Stimulated activated CD4-positive, alpha-beta T cell treated with anti-CD3 and anti-CD28 coated beads, TNF-alpha, amount 100 ng/mL, for 4 hours (primary cell): ENCODE measurements at places on chromosomes 6 and 20.

DNA sequence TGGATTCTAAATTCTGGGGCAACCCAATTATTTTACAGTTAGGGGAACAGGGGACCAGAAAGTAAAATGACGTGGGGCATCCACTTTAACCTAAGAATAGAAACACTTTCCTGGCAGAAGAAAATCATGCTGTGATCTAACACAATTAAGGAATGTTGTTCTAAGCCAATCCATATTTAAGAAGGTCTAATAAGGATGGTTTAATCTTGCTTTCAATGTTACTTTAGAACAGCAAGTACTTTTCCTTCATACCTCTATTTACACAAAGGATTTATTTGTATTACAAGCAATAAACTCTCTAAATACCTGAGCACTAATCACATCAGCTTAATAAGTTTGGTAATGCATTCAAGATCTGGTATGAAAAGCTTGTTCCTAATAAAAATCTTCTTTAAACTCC lies 32.4 kb downstream of the SLC2A12 start:
- no peak for DNase-seq

DNA sequence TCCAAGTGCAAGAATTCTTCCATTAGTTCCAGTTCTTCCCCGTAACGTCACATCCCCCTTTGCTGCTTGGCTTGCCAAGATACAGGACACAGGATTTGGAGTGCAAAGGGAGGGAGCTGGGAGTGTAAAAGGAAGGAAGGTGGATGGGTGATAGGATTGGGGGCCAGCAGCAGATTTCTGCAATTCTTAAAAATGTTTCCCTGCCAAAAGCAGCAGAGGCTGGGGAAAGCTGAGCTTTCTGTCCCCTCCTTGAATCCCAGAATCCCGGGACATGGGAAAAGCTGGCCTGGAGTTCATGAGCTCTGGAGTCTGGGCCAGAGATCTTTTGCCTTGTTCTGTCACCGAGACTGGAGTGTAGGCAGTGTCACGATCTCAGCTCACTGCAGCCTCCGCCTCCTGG lies 60.0 kb upstream of the EPB41L1 start:
- DNase-seq: no peak

DNA sequence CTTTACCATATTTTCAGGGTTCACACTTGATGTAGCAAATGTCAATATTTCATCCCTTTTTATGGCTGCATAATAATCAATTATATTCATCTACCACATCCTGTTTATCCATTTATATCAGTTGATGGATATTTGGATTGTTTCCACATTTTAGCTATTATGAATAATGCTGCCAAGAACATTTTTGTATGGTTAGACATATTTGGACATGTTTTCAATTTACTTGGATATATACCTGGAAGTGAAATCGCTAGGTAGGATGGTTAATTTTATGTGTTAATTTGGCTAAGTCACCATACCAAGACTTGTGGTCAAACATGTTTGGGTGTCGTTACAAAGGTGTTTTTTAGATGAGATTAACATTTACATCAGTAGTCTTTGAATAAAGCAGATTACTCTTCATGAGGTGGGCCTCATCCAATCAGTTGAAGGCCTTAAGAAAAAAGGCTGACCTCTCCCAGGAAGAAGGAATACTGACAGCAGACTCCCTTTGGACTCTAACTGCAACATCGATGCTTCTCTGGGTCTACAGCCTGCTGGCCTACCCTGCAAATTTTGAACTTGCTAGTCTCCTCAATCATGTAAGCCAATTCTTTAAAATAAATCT lies 196.5 kb downstream of the BACH2 start:
- DNase-seq: no peak

DNA sequence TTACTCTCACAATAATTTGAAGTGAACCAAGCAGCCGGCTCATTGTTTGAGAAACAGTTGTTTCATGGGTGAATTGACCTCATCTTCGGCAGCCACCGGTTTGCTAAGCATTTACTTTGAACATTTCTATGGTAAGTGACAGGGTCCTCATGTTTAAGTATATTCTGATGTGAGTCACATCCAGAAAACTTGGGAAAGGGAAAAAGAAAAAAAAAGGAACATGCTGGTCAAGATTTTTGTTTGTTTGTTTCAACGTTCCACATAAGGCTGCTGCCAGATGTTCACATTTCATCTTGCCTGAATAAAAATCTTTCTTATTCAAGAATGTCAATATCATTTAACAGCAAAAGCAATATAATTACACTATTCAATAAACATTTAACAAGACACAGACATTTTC lies 55.0 kb upstream of the EXOC2 start:
- no peak for DNase-seq

DNA sequence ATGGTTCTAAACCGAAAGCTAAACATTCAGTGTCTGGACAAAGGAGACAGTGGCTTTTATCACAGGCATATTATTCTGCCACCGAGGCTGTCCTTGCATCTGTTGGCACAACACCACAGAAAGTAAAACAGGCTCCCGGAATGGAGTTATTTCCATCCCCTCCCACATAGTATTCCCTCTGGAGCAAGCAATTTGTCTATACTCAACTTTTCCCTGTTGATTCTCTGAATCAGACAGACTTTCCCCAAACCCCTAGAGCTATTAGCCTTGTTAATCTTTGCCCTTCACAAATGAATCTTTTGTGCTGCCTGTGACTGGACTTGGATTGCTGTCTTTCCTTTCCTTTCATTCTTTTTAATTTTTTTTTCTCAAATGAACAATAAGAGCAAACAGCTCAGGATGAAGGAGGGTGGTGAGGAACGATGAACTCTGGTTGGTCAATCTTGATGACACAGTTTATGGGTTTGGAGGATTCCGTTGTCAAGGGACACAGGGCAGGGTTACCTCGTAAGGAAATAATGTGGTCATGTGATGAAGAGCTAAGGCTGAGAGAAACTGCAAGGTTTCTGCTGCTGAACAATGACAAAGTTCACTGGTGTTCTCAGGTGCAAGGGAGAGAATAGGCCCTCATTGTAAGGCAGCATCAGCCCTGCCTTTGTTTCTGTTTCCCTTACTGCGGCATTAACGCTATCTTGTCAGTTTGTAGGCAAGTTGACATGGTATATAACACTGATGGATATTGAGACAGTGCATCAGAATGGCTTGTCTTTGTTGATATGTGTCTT lies 275.0 kb upstream of the BMP2 start:
- no peak for DNase-seq

GRCh38 chr6:38216451-38216850 lies 396.9 kb downstream of the ZFAND3 start:
- DNase-seq: no peak

- DNase-seq: no peak
Measured at GRCh38 chr6:63553208-63553607, 19.1 kb upstream of the LOC128125822 start.

- no peak for DNase-seq
Measured at GRCh38 chr6:158009114-158009891, 27.6 kb downstream of the SYNJ2 start.

DNA sequence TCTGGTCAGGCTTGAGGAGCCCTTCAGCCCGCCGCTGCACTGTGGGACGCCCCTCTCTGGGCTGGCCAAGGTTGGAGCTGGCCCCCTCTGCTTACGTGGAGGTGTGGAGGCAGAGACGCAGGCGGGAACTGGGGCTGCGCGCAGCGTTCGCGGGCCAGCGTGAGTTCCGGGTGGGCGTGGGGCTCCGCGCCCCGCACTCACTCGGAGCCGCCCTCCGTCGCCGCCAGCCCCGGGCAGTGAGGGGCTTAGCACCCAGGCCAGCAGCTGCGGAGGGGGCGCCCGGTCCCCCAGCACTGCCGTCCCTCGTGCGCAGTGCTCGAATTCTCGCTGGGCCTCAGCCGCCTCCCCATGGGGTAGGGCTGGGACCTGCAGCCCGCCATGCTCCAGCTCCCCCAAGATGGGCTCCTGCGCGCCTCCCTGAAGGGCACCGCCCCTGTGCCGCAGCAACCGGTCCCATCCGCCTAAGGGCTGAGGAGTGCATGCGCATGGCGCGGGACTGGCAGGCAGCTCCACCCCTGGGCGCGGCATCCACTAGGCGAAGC lies 695.9 kb downstream of the EPHA7 start:
- DNase-seq: no peak

DNA sequence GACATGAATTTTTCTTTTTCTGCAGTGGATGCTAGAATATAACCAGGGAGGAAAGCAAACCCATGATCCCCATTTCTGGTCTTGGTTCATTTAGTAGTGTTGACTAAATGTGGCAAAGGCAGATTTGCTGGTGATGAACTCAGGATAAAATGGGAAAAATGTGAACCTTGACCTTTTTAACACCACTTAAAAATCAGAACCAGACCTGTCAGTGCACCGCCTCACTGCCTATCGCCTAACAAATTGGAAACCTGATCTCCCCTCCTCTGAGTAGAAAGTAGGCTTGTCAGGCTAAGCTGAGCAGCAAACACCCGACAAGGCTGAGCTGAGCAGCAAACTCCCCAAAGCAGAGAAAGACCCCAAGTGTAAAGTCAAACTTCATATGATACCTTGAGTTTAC lies 254.8 kb downstream of the FOXC1 start:
- no peak for DNase-seq

DNA sequence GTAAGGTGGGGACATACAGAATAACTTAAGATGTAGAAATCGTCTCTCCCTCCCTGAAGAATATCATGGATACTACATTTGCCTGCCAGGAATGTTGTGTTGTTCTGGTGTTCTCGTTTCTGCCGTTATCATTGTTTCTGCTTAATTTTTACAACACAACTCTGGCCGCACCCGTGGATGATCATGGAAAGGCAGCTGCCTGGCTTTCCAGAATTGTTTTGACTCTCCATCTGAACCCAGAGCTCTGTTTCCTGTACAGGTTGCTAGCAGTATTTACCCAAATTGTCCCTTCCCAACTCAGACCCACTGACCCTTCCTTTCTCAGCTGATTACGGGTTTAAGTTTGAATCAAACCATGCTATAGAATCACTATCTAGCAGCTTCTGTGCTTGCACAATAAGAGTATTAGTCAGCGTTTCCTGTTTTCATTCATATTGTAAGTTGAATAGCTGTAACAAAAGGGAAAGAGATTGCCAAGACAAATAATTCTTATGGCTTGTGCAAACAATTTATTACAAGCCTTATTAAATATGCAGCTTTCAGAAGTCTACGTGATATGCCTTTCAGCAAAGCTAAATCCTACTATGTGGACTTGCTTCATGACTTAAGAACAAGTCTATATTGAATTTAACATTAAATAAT lies 139.0 kb downstream of the MTHFD1L start:
- DNase-seq: no peak

DNA sequence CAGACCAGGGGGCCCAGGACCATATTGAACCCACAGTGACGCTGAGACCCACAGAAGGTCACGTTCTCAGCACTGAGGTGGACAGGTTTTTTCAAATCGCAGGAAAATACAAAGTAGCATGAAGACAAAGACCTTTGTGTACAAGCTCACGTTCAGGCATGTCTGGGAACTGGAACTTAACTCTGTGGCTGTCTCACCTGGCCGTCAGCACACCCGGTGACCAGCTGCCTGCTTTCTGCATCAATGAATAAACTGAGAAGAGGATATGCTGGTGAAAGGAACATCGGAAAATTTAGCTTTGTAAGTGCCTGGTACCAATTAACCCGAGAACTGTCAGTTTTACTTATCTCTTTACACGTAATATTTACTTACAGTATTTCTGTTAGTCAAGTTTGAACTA lies 36.5 kb downstream of the WDR27 start:
- no peak for DNase-seq

GRCh38 chr6:104936766-104937535 lies 20.0 kb upstream of the LIN28B start:
- DNase-seq: no peak

DNA sequence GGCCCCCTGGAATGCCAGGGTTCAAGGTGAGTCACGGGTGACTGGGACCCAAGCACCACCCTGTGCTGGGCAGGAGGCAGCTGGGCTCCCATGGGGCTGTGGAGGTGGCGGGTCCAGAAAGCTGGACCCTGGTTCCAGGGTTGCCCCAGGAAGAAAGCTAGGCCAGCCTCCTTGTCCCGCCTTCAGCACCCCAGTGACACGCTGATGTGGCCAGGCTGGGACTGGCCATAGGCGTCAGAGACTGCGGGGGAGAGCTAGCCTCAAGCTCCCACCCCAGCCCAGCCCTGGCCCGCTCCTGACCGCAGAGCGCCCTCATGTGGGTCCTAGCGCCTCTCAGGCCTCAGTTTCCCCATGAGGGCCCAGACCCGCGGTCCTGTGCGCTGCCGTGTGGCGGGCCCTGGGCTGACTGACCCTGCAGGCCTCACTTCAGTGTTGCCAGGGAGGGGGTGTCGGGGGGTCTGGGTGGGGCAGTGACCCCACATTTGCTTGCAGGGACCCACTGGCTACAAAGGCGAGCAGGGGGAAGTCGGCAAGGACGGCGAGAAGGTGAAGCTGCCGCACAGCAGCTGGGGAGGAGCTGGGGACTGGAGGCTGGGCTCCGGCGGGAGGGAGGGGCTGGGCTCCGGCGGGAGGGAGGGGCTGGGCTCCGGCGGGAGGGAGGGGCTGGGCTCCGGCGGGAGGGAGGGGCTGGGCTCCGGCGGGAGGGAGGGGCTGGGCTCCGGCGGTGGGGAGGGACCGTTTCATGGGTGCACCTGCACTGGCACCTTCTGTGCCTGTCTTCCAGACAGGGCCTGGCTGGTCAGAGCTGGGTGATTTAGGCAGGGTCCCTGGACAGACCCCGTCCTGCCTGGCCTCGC lies 7.9 kb downstream of the COL9A3 start:
- DNase-seq: no peak

- no peak for DNase-seq
Measured at GRCh38 chr6:125974214-125974866, 12.0 kb upstream of the TRMT11 start.

- DNase-seq: no peak
Measured at GRCh38 chr20:64140061-64140931, 24.0 kb upstream of the MYT1 start.

- DNase-seq: no peak
Measured at GRCh38 chr6:124854338-124854922, 107.8 kb upstream of the RNF217 start.

DNA sequence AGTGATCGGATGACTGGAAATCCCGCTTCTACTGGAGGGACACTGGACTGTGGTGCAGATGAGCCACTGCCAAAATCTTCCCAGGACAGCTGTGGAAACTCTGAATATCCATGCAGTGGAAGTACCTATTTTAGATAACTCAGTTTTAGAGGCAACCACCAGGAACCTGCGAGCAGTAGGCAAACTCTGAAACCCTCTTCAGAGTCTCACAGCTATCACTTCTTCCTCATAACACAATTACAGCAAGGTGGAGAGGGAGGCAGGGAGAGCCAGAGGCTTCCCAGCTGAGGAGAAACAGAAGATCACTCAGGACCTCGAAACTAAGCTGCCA lies 322.8 kb upstream of the NT5E start:
- no peak for DNase-seq

- DNase-seq: no peak
Measured at GRCh38 chr20:33477386-33478234, 12.3 kb upstream of the CBFA2T2 start.

DNA sequence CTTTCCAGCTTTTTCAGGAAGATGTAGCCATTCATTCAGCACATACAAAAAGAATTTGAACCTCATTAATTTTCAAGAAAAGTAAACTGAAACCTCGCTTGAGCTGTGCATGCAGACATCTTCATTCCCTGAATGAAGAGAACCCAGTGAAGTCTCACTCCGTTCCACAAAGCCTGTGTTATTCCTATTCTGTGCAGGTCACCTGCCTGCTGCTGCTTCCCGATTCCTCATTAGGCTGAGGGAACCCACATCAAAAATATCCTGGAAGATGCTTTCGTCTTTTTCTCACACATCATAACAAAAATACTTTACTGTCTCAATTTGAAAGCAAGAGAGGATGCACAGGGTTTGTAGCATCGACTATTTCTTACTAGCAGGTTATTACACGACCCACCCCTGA lies 40.1 kb downstream of the TRMT6 start:
- DNase-seq: no peak

- DNase-seq: no peak
Measured at GRCh38 chr20:34165018-34165619, 53.1 kb upstream of the EIF2S2 start.

GRCh38 chr20:3509064-3509463 lies 38.2 kb downstream of the ATRN start:
- DNase-seq: no peak
